GM12878 (cell line): ENCODE measurements at places on chromosomes 13 and 19. TPM values are rescaled to one million over a fixed set of nuclear protein-coding genes. Genes with fewer than 3 reads are reported as not detected.

- H3K4me3 ChIP-seq = no peak overlapping the region
- H3K36me3 ChIP-seq = no peaks in the 10 kb centered on the region
- DNase-seq = no peak
- no peaks in the 10 kb centered on the region for H3K27me3 ChIP-seq
Observed at GRCh38 chr13:99225078-99225477, 24.4 kb downstream of the UBAC2 start.

- no peaks in the 10 kb centered on the region for H3K4me1 ChIP-seq
- no peak overlapping the region for H3K4me3 ChIP-seq
- no peaks in the 10 kb centered on the region for H3K36me3 ChIP-seq
- no peak for DNase-seq
- no peak overlapping the region for H3K27ac ChIP-seq
Observed at GRCh38 chr13:35984287-35984686, 146.9 kb downstream of the DCLK1 start.

The FAM216B gene
- not detected in 2 replicates for total RNA-seq

DNA sequence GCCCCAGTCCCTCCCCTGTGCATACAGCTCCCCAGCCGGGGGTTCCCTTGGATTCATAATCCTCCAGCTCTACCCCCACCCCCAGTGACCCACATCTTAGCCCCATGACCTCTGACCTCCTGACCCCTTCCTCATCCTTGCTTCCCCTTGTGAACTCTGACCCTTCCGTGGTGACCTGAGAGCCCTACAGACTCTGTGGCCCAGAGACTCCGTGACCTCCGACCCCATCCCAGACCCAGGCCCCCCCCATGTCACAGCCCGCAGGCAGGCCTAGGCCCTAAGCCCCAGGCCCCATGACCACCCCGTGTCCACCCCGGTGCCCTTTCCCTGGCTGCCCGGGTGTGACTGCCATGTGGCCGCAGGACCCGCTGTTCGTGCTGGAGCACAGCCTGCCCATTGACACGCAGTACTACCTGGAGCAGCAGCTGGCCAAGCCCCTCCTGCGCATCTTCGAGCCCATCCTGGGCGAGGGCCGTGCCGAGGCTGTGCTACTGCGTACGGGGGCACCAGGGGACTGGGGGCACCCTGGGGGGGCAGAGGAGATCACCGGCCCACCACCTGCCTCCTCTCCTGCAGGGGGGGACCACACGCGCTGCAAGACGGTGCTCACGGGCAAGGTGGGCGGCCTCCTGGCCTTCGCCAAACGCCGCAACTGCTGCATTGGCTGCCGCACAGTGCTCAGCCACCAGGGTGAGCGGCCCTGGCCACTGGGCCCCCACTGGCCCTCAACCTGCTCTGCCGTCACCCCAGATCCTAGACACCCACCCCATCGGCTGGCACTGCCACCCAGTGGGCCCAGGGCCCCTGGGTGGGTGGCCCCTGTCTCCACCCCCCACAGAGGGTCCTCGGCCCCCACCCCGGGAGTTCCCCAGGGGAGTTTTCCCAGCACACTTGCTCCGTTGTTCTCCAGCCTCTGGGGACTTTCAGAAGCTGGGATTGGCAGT is 2.4 kb upstream of the SPIB start:
- no peak overlapping the region for H3K4me3 ChIP-seq
- no peaks in the 10 kb centered on the region for H3K36me3 ChIP-seq
- no peak for DNase-seq
- no peaks in the 10 kb centered on the region for H3K27me3 ChIP-seq

The ZNF701 gene
- total RNA-seq = 8.8 and 11.5 TPM in 2 replicates

The CTU1 gene
- total RNA-seq = 9.9 and 10.5 TPM in 2 replicates

- no peaks in the 10 kb centered on the region for H3K4me1 ChIP-seq
- no peaks in the 10 kb centered on the region for H3K36me3 ChIP-seq
- no peak overlapping the region for H3K4me3 ChIP-seq
Observed at GRCh38 chr13:79989217-79989661, 351.7 kb downstream of the SPRY2 start.

DNA sequence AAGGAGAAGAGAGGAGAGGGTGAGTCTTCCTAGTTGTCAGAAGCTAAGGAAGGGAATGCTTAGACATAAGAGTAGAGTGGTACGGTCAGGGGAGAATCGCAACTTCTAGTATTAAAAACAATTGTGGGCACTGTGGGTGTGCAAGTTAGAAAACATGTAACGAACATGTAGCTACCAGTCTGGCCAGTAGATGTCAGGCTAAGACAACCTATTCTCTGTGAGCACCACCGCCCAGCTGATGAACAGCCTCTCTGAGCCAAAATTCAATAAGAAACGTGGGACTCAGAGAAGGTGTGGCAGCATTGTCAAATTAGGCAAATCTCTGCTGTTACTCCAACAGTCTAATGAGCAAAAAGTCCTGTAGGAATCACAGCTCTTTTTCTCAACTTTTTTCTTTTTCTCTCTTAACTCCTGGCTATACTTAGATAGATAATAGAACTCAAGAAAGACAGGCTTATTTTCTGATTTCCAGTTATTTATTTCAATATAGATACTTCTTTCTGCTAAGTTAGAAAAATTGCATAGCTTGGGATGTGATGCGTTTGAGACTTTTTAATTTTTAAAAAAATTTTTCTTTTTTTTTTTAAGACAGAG is 186.2 kb downstream of the USP12 start:
- H3K4me3 ChIP-seq = no peak overlapping the region
- DNase-seq = peak; percentile 49
- H3K27me3 ChIP-seq = no peaks in the 10 kb centered on the region
- no peak overlapping the region for H3K27ac ChIP-seq

The NUMBL gene
- 8.4 and 9.4 TPM in 2 replicates for total RNA-seq

DNA sequence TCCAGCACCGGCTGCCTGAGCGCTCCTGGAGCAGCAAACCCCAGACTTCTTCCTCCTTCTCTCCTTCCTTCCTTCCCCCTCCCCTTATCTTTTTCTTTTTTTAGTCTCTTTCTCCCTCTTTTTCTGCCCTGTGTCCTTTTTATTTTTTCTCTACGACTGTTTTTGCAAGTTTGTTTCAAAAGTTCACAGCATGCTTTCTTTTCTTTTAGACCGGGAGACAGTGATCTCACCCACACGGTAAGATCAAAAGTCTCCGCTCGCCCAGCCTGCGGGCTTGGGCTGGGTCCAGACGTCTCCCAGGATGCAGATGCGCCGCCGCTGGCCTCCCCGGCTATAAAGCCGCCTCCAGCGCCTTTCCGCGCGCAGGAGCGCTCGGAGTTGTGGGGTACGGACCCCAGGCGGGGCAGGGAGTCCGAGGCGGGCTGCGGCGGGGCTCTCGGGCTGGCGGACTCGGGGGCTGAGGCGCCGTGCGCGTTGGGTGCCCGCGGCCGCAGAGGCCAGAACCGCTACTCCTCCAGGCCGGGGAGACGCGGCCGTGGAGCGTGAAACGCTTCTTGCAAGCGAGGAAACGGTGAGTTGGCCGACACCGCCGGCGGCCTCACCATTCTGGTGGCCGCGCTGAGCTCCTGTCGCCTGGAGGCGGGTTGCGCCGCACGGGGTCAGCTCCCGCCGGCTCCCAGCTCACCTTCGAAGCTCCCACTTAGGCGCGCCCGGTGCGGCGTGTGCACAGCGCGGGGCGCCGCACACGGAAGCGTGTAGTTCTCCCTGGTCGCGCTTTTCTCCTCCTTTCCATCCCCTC is 2.0 kb upstream of the TSHZ3 start:
- no peaks in the 10 kb centered on the region for H3K4me1 ChIP-seq
- no peaks in the 10 kb centered on the region for H3K27me3 ChIP-seq
- no peak overlapping the region for H3K27ac ChIP-seq
- DNase-seq = no peak
- H3K36me3 ChIP-seq = no peaks in the 10 kb centered on the region
- no peak overlapping the region for H3K4me3 ChIP-seq

The ATP12A gene
- not detected in 2 replicates for total RNA-seq

The BAX gene
- 221 and 223 TPM in 2 replicates for total RNA-seq

- H3K27ac ChIP-seq = no peak overlapping the region
- no peak overlapping the region for H3K4me3 ChIP-seq
- DNase-seq = no peak
- no peaks in the 10 kb centered on the region for H3K27me3 ChIP-seq
- H3K36me3 ChIP-seq = peaks cover 47% of the 10 kb centered on the region
Observed at GRCh38 chr19:52022193-52022592, 6.0 kb downstream of the ZNF614 start.

The GJB6 gene
- not detected in 2 replicates for total RNA-seq

The LRG1 gene
- total RNA-seq = 1.1 and 1.2 TPM in 2 replicates

The CA11 gene
- total RNA-seq = 3.3 and 3.9 TPM in 2 replicates

DNA sequence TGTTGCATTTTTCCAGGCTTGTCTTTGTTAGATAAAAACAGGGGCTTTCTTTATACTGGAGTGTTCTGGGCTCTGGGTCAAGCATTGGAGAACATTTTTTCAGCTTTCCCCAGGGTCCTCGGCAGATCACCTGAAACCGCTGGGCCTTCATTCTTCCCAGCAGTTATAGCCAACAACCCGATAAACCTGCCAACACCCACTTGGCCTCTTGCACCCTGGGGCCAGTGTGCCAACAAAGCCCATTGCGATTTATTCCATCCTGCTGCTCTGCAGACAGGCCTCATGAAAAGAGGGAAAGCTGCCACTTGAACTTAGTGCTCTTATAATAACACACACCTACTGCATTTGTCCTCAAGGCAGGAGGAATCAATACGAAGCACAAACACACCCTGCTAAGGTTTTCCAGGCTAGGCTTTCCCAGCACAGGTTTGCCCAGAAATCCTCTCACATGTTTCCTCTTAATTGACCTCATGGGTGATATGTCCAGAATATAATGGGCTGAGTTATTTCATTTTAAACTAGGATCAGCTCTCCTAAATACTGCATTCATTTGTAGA is 669.3 kb downstream of the LIG4 start:
- no peaks in the 10 kb centered on the region for H3K4me1 ChIP-seq
- no peak for DNase-seq
- H3K27me3 ChIP-seq = no peaks in the 10 kb centered on the region
- H3K4me3 ChIP-seq = no peak overlapping the region

DNA sequence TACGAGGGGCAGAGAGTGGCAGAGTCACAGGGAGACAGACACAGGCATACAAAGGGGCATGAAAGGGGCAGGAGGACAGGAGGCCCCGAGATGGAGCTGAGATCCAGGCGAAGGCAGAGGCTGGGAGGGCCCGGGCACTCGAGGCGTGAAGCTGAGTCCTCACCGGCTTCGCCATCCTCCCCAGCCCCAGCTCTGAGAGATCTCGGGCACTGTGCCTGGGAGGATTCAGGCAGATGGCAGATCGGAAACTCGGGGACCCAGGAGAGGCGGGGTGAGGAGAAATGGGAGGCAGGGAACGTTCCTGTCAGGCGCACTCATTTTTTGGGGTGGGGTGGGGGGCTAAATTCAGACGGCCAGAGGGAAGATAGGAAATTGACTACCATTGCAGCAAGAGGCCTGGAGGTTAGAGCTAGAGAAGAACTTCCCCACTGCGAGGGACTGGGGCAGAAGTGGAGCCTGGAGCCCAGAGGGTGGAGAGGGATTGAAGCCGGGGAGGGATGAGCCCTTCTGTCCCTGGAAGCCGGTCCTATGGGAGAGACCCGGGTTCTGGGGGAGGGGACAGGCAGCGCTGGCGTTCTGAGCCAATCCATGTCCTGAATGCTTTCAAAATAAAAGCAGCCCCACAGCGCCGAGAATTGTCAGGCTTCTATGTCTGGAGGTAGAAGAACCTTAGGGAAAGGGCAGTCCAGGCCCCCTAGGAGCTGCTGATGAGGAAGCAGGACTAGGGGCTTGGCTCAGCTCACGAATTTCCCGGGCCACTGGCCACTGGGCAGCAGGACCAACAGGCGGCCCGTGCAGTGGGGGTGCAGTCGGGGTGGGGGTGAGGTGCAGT is 12.6 kb downstream of the LRRC4B start:
- peaks cover 5% of the 10 kb centered on the region for H3K27me3 ChIP-seq
- no peaks in the 10 kb centered on the region for H3K36me3 ChIP-seq
- no peaks in the 10 kb centered on the region; the same call in 1 of the 2 replicates for H3K4me1 ChIP-seq
- no peak overlapping the region for H3K27ac ChIP-seq
- no peak for DNase-seq

The PSPN gene
- total RNA-seq = 1.1 and 1.2 TPM in 2 replicates

- H3K27me3 ChIP-seq = no peaks in the 10 kb centered on the region
- H3K4me1 ChIP-seq = no peaks in the 10 kb centered on the region
- no peak overlapping the region for H3K27ac ChIP-seq
- H3K36me3 ChIP-seq = no peaks in the 10 kb centered on the region
Observed at GRCh38 chr13:98869408-98870090, 108.3 kb downstream of the DOCK9 start.

The CD177 gene
- total RNA-seq = not detected in 2 replicates

The DIAPH3 gene
- 17.4 and 17.8 TPM in 2 replicates for total RNA-seq

DNA sequence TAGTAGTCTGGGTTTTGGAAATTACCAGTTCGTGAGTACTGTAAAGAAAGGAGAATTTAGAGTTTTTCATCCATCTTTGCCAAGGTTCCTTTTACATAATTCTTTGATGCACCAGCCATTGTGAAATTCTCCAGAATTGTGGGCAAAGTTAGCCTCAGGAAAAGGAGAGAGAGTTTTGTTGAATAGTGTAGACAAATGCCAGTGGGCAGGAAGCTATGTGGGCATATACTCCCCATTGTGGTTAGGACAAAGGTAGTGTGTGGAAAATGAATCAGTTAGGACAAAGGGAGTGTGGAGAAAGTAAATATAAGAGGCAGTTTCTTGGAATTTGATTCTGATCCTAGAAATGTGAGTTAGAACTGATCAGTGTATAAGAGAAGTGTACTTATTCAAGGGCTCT is 67.9 kb downstream of the PCCA start:
- no peak overlapping the region for H3K27ac ChIP-seq
- no peaks in the 10 kb centered on the region for H3K27me3 ChIP-seq
- H3K4me1 ChIP-seq = no peaks in the 10 kb centered on the region
- peaks cover 2% of the 10 kb centered on the region; the same call in 1 of the 2 replicates for H3K36me3 ChIP-seq

GRCh38 chr13:113801289-113801961 is 42.4 kb downstream of the TMEM255B start:
- no peaks in the 10 kb centered on the region for H3K36me3 ChIP-seq
- H3K4me3 ChIP-seq = no peak overlapping the region

DNA sequence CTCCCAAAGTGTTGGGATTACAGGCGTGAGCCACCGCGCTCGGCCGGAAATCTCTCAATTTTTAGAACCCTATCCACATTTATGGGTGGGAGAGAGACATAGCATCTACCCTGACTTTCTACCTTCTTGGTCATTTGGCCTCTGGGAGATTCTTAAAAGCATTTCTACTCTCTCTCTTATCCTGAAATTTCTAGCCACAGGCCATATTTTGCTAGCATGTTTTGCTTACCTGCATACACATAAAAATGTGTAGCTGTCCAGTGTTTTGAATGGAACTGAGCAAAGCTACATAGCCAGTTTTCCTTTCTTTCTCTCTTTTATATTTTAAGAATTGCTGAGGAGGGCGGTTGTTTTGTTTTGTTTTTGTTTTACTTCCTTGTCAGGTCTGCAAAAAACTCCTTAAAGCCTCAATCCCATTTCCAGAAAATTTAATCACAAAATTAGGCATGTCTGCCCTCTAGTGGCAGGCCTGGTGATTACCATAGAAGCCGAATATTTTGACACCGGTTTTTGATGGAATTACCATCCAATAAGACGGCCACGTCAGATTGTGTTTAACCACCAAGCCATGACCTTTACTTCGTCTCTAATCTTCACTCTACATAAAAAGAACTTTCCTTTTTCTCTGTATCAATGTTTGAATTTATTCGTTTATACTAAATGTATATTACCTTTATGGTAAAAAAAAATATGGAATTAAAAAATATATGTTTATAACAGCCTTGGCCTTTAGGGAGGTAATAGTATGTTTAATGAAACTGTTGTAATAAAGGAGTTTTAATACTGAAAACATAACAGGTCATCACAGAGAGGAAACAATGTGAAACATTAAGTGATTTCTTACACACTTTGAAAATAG is 34.4 kb upstream of the OXGR1 start:
- H3K4me1 ChIP-seq = no peaks in the 10 kb centered on the region
- no peaks in the 10 kb centered on the region for H3K36me3 ChIP-seq
- no peak overlapping the region for H3K27ac ChIP-seq
- no peak overlapping the region for H3K4me3 ChIP-seq
- no peak for DNase-seq

- no peaks in the 10 kb centered on the region for H3K4me1 ChIP-seq
- no peaks in the 10 kb centered on the region for H3K27me3 ChIP-seq
- no peaks in the 10 kb centered on the region for H3K36me3 ChIP-seq
- H3K27ac ChIP-seq = no peak overlapping the region
- no peak overlapping the region for H3K4me3 ChIP-seq
Observed at GRCh38 chr19:9039728-9040127, 29.5 kb upstream of the MUC16 start.
